Activated CD4-positive, alpha-beta memory T cell treated with anti-CD3 and anti-CD28 coated beads, Interleukin-2, amount 10 ng/mL, durations not matched to agents 7 days and 5 days (primary cell): ENCODE measurements at places on chromosomes 3 and 15.

GRCh38 chr3:15638193-15638890 lies 36.8 kb downstream of the BTD start:
- DNase-seq, result no peak

GRCh38 chr3:137990427-137990826 lies 19.5 kb upstream of the CLDN18 start:
- no peak for DNase-seq

GRCh38 chr15:94230883-94231722 lies at the start of gene MCTP2:
TSS of gene MCTP2 (plus strand) at chr15:94231561. CDS start at chr15:94298266, 66,705 bp downstream.
- peak; percentile 90 for DNase-seq

- DNase-seq, result no peak
Observed at GRCh38 chr15:39709941-39710340, 72.7 kb downstream of the FSIP1 start.

- DNase-seq, result no peak
Observed at GRCh38 chr3:84727616-84728015, 231.2 kb upstream of the CADM2 start.

- no peak for DNase-seq
Observed at GRCh38 chr3:158314426-158315357, 204.8 kb downstream of the RSRC1 start.

- DNase-seq, result no peak
Observed at GRCh38 chr3:17469954-17470353, 272.5 kb downstream of the TBC1D5 start.

DNA sequence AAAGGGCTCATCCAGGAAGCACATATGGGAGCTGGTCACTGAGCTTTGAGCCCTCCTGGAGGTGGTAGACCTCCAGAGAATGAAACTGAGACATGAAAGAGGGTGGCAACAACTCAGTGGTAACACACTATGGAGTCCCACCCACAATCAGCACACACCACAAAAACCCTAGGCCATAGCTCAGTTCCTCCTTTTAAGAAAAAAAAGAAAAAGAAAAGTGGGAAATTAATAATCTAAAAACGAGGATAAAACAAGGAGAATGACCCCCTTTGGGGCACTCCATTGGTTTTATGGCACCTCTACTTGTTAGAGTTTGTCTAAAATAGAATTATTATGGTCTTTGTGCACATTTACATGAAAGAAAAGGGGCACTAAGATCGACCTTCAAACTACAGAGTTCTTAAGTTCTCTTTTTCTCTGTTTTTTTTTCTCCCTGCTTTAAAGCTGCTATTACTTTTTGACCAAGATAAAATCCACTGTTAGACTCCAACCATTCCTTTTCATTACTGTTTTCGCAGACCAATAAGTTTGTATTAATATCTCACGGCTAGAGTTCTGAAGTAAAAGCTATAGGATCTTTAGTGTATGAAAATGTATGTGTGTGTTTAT lies 40.2 kb upstream of the ZBTB20 start:
- DNase-seq, result no peak

DNA sequence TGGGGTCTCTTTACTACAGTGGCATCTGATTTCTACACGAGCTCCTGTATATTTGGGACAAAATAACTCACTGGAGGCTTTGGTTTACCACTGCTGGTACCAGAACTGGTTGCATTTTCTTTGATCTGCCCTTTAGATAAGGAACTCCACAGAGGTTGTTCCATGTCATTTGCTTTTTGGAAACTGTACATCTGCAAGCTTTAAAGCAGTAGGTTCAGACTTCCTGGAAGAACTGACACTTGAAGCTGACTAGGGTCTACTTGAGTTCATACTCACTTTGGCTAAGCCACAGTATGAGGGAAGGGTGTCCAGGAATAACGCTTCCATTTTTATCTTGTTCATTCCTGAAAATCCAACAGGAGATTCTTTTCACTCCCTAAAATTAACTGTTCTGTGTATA lies 86.4 kb downstream of the WWTR1 start:
- no peak for DNase-seq

- no peak for DNase-seq
Observed at GRCh38 chr3:83524901-83525300, 1433.9 kb upstream of the CADM2 start.

- no peak for DNase-seq
Observed at GRCh38 chr3:78497767-78498166, 1270.0 kb downstream of the ROBO1 start.

GRCh38 chr3:40923143-40923542 lies 276.2 kb upstream of the CTNNB1 start:
- DNase-seq, result no peak

GRCh38 chr3:99394831-99395778 lies 243.3 kb upstream of the COL8A1 start:
- no peak for DNase-seq

GRCh38 chr3:120180731-120181412 lies 86.6 kb upstream of the GSK3B start:
- DNase-seq, result no peak

DNA sequence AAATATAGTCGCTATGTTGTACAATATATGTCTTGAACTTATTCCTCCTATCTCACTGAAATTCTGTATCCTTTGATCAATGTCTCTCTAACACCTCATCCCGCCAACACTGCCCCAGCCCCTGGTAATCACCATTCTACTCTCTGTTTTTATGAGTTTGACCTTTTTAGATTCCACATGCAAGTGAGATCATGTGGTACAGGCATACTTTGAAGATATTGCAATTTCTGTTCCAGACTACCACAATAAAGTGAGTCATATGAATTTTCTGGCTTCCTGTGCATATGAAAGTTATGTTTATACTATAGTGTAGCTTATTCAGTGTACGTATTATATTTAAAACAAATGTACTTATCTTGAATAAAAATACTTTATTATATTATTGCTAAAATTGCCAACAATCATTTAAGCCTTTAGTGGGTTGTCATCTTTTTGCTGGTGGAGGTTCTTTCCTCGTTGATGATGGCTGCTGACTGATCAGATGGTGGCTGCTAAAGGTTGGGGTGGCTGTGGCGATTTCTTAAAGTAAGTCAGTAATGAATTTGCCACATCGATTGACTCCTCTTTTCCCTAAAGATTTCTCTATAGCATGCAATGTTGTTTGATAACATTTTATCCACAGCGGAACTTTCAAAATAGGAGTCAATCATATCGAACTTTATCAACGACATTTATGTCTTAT lies 257.2 kb downstream of the NFKBIZ start:
- DNase-seq, result no peak

GRCh38 chr3:21672303-21672702 lies 78.7 kb downstream of the ZNF385D start:
- no peak for DNase-seq

- peak; percentile 43 for DNase-seq
Observed at GRCh38 chr3:72848703-72849081, 447 bp upstream of the SHQ1 start.

- DNase-seq, result no peak
Observed at GRCh38 chr3:197297002-197297401, 1.4 kb downstream of the DLG1 start.

- DNase-seq, result no peak
Observed at GRCh38 chr3:169564883-169565282, 98.6 kb downstream of the MECOM start.

GRCh38 chr3:159886050-159886449 lies 102.6 kb upstream of the IL12A start:
- no peak for DNase-seq

DNA sequence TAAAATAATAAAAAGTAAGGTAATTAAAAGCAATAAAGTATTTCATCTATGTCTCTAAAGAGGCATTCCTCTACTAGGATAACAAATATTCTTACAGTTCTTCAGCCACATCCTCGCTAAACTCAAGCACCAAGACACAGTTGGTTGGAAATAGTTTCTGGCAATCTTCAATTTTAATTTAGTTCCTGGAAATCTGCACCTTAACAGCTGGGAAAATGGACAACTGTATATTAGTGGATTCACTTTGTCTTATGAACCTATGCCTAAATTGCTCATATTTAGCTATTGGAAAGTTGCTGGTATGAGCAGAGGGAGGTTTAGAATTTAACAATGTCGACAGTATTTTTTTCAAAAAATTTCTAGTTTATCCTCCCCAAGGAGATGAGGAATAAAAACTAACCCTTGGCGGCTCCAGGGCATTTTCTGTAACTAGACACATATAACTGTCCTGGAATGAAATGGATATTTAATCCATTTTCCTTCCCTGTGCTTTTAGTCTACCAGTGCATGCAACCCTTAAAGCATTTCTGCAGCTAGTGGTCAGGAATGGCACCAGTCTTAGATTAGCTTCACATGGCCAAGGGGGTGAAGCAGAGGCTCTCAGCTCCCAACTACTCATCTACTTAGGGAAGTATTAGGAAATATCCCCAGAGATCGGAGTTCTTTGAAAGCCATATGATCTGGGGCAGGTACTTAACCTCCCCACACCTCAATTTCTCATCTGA lies 290.0 kb upstream of the THBS1 start:
- DNase-seq, result no peak

DNA sequence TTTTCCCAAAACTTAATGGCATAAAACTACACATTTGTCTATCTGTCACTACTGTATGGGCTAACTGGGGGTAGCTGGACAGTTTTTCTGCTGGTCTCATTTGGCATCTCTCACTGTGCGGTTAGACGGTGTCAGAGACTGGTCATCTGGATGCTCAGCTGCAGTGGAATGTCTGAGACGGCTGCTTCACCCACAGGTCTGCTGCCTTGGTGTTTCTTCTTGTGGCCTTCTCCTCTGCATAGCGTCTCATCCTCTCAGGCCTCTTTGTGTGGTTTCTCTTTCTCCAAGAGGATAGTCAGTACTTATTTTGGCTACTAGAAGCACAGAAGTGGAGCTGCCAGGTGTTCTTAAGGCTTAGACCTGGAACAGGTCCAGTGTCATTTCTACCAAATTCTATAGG lies 35.9 kb upstream of the GOLGA6L9 start:
- DNase-seq, result no peak

DNA sequence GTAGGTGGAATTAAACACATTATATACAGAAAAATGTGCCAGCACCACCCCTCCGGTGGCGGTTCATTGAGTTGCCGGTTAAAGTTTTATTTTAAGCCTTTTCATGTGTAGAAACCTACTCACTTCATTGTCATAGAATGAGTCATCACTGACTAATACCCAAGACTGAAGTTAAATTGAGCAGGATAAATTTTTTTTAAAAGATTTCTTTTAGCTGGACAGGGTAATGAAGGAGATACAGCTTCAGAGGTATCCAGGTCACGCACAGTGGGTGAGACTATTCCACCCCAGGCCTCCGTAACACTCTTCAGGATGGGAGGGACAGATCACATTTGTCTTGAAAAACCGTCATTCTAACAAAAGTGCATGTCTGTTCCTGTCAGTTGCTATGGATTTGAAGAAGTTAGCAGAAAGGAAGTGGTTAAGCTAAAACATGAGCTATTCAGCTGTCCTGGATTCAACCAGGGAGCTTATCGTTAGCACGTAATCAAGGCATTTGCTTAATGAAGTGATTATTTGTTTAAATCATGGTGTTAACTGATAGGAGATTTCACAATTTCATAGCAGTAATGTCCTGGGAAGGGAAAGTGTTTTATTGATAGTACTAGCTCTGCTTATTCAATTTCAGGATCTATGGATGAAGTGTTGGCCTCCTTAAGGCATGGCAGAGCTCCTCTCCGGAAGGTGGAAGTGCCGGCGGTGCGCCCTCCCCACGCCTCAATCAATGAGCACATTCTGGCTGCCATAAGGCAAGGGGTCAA lies 23.4 kb downstream of the WHAMM start:
- peak; percentile 46 for DNase-seq

DNA sequence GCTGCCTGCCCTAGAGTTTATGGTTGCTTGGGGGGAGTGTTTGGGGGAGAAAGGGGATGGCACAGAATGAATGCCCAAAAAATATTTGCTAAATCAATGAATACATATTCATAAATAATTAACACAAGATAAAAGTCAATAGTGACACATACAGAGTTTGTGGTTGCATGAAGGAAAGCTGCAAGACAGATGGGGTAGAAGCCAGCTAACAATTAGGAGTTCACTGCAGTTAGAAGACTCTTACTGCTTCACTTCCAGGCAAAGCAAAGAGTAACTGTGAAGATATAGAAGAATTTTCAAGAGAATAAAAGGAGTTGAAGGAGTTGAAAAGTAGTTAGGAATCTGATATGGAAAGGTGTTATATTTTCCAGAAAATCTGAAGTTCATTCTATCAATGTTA lies 72.4 kb downstream of the ZNF280D start:
- no peak for DNase-seq

- no peak for DNase-seq
Observed at GRCh38 chr3:41272667-41273066, 73.4 kb downstream of the CTNNB1 start.

DNA sequence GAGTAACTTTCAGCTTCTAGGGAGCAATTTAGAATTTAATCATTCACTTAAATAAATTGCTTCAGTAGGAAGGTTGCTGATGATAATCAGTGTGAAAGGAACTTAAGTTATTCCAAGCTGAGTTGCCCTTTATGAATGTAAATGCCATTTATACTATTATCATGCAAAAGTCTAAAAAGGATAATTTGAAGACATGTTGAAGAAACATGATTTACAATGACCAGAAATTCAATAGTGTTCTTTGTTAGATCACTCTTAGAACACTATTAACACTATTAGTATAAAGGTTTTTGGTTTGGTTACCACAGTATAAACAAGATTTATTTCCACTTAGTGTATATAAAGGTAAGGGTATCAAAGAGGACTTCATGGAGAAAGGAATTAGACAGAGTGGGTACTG lies 1.6 kb downstream of the OR4F6 start:
- no peak for DNase-seq

DNA sequence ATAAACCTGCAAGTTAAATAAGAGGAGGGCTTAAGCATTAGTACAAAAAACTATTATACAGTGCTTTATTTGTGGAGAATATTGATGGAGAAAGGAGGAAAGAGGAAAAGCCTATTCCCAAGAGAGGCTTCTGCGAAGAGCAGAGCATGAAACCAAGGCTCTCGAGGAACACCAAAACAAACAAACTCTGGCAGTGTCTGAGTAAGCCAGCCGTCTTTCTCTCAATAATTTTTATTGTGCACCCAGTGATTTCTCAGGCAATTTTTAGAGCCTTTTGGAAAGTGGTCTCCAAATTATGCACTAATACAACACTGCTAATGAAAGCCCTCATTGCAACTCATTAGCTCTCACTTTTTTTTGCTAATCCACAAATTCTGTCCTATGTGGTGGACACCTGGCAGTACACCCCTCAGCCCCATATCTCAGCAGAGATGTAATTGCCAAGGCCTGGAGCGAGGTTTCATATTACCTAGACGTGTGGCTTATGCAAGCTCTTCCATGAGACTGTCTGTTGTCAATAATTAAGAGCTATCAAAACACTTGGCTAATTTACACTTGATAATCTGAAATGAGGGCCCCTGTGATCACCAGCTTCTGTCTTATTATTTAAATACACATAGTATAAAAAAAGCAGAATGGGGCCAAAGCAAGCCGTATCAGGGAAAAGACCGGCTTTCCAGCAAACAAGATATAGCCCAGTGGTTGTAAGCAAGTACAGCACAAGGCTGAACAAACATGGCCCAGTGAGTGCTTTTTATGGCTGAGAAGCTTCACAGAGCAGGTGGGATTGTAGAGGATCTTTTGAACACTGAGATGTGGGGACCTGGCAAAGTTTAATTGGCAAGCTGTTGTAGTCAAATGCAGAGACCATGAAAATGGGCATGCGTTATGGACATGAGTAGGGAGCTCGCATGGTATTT lies 216.9 kb downstream of the ROBO2 start:
- DNase-seq, result no peak

GRCh38 chr3:40267937-40268724 lies 41.4 kb upstream of the EIF1B start:
- no peak for DNase-seq

- DNase-seq, result no peak
Observed at GRCh38 chr3:167837466-167837865, 101.9 kb downstream of the SERPINI1 start.
